ENCODE measurements at places on chromosomes 3 and 15.

- no peak for DNase-seq
These were observed 35.0 kb downstream of the MTMR10 start for GRCh38 chr15:30956216-30957124.

- DNase-seq: no peak
These were observed 70.1 kb downstream of the GPR160 start for GRCh38 chr3:170107941-170108340.

DNA sequence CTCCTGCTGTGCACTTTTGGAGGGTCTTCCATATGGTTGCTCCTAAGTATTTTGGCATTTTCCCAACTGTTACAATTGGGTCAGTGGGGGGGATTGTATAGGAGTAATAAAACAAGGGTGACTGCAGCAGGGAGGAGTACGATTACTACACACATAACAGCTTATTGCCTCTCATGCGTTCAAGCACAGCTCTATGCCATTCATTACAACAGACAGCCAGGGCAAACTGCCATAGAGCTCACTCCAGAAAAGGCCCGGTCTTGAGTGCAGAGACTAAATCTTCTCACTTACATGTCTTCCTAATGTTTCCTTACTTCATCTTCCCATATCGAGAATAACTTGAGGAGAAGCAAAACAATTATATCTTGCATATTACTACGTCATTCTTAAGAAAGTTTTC lies 1.4 kb upstream of the CHMP2B start:
- DNase-seq: no peak

- no peak for DNase-seq
These were observed 474.8 kb downstream of the CNTN3 start for GRCh38 chr3:74139648-74140047.

GRCh38 chr3:123664753-123665152 lies 79.9 kb upstream of the HACD2 start:
- DNase-seq: no peak

DNA sequence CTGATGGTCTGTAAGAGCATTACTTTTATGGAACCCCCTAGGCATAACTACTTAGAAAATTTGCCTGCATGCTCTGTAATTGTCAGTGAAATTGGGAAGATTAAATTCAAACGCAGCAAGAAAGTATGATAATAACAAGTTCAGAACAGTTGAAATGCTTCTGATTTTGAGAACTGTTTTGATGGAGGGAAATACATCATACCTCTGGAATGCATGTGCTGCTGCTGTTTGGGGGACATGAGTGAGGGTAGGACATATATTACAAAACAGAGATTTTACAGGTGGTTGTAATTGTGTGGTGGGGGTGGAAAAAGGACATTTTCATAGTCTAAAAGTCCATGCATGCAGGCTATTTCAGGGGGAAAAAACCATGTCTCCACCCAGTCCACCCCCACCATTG lies 135.0 kb upstream of the DPH6 start:
- DNase-seq: no peak

All from activated CD8-positive, alpha-beta memory T cell treated with anti-CD3 and anti-CD28 coated beads, Interleukin-2, amount 50 U/mL, for 4 hours (primary cell).